IPS DF 6.9 (cell line): ENCODE measurements at places on chromosomes 5 and 9.

- DNase-seq, result no peak
These were observed 524.1 kb downstream of the TMEM38B start for GRCh38 chr9:106218427-106218826.

GRCh38 chr9:69155341-69156030, 18.6 kb upstream of the TJP2 start:
- DNase-seq, result no peak

- no peak for DNase-seq
These were observed 527 bp upstream of the SREK1 start for GRCh38 chr5:66143473-66144073.

DNA sequence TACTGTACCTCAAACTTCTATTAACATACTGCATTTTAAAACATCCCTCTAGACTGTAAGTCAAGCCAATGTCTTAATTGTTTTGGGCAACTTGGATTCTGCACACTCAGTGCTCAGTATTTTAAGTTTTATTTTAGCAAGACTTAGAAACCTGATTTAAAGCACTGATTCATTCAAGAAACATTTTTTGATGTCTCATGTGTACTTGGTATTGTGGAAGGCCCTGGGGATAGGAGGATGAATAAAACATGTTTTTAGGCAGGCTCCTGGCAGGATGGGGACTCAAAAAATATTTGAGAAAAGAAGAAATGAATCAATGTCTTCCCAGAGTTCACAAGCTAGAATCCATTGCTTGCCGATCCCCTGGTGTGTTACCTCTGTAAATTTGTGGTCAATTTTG, 334.0 kb upstream of the PUM3 start:
- DNase-seq, result no peak

DNA sequence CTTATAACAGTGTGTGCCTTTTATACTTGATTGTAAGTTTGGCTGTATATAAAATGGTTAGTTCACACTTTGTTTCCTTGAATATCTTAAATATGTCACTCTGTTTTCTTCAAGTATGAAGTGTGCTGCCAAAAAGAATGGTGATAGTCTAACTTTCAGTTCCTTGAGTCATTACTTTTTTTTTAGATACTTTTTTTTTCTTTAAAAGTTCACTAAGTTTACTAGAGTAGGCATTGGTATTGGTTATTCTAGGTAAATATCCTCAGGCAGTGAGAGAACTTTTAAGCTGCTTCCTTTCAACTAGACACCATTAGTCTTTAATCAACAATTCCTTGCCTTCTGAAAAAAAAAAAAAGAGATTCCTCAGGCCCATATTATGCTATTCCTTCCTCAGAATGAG, 41.9 kb downstream of the SPEF2 start:
- no peak for DNase-seq

DNA sequence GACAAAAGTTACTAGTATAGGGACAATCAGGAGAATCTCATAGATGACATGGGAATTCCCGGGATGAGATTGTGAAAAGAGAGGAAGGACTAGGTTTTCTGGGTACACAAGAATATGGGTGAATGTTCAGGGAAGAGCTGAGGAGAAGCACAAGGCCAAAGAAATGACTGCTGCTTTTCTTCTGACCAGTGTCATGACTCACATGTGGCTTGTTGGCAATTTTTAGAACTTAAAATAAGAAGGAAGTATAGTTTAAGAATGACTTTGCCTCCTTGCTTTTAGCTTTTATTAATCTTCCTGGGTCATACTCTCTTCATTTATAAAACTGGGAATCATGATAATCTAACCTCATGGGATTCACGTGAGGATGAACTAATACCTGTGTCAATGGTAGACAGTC, 652.4 kb upstream of the MEF2C start:
- no peak for DNase-seq

DNA sequence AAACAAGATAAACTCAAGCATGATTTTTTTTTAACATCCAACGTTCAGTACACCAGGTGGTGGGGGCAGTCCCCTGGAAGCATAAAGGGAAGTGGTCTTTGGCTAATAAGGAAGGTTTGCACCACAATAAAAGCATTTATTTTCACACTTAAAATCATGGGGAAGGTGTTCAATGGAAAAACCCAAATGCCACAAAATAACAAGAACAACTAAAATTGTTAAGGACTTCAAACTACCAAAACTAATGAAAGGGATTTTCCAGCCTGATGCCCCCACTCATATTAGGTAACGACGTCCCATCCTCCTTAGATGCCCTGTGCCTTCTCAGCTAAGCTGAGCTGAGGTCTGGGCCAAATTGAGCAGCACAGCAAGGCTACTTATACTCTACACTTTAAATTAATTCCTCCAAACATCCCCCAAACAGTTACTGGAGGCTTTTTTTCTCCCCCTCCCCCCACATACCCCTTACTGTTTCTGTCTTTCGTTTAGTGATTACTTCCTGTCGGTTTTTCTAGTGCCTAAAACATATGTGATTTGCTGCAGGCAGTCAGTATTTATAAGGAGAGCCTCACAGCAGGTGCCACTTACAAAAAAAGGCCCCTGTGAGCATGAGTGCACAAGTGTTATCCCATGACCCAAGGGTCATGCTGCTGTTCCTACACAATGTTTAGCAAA, 259.7 kb upstream of the ZNF608 start:
- DNase-seq, result no peak

DNA sequence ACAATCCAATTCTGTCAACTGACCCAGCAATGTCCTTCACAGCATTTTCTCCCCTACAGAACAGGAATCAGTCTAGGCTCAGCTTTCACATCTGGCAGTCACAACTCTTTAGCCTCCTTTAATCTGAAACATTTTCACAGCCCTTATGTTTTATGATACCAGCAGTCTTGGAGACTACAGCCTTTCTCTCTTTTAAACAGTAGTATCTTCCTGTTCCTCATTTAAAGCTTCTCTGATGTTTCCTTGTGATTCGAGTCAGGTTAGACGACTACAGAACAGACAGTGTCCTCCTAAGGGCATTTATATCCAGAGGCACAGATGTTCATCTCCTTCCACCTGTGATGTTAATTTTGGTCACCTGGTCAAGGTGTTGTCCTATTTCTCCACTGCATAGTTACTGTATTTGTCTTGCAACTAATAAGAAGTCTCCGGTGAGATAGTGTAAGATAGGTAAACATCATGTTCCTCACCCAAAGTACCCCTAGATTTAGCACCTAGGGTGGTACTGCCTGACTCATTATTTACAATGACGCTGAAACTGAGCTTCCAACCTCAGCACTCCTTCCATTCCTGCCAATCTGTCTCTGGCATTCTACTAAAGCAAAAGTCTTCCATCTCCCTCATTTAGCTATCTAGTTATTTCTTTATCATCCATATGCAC, 20.7 kb downstream of the TTC39B start:
- DNase-seq, result no peak

DNA sequence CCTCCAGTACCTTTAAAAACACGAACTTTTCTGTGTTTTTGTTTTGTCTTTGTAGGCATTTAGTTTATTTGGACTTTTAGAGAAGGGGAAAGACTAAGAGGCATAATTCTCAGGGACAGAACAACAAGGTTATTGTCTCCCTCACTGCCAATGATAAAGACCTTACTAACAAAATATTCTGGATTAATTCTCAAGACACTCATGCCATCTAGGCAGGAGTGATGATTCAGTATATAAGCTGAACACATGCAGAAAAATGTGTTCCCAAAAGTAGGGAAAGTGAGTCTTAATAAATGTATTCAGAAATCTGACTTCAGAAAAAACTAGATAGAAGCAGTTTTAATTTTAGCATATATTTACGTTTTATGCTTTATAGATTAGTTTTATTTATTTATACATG, 17.4 kb upstream of the ASPN start:
- DNase-seq, result no peak

DNA sequence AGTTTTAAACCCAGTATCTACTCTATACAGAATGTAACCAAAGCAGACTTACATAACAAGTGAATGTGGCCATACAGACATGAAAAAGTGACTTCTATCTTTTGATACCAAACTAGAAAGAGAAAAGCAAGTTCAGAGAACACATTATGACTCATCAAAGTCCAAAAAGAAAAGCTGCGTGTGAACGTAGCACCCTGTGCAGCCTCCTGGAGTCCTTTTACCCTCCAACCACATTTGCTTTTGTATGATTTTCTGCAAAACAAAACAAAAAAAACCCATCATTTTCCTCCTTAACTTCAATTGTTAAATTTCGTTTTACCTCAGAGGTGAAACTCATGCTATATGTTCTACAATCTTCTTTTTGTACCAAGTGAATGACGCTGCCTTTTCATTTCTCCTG, 2.8 kb upstream of the SMARCA2 start:
- DNase-seq, result no peak

DNA sequence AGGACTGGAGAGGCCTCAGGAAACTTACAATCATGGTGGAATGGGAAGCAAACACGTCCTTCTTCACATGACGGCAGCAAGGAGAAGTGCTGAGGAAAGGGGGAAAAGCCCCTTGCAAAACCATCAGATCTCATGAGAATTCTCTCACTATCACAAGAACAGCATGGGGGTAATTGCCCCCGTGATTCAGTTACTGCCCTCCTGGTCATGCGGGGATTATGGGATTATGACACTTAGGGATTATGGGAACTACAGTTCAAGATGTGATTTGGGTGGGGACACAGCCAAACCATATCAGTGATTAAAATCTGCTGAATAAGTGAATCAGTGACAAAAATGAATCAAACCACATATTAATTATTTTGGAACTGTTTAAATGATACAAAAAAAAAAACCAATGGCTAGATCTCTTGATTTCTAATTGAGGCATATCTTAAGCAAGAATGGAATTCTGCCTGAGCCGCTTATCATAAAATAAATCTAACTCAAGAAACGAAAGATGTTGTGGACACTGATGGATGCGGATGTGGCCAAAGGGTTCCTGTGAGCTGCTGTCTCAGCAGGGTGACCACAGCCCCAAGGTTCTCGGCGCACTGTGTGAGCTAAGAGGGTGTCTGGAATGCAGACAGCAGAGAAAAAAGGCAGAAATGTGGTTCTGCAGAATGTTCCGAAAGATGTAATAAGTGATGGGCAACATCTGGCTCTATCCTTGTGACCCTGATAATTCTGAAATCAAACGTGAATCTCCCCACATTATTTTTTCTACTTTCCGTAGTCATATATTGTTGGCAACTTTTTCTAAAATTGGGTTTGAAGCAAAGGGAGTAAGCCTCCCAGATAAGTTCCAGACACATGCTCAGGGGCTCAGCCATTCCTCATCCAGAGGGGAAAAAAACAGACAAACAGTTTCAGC, 107.2 kb upstream of the ICE1 start:
- no peak for DNase-seq

DNA sequence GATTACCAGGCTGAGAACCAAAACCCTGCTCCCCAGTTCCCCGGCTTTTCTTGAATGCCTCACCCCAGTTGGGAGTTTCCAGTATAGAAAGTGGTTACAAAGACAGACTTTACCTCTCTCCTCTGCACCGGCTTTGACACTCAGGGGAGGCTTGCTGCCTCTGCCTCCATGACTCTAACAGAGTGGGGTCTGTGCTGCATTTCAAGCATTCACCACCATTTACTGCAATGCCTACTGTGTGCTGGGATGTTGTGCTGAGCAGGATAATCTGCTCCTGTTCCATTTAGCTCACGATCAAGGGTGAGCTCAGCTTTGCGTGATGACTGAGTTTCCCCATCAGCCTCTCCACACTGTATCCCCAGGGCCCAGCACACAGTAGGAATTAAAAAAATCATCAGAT, 39.9 kb upstream of the AKNA start:
- DNase-seq, result no peak

DNA sequence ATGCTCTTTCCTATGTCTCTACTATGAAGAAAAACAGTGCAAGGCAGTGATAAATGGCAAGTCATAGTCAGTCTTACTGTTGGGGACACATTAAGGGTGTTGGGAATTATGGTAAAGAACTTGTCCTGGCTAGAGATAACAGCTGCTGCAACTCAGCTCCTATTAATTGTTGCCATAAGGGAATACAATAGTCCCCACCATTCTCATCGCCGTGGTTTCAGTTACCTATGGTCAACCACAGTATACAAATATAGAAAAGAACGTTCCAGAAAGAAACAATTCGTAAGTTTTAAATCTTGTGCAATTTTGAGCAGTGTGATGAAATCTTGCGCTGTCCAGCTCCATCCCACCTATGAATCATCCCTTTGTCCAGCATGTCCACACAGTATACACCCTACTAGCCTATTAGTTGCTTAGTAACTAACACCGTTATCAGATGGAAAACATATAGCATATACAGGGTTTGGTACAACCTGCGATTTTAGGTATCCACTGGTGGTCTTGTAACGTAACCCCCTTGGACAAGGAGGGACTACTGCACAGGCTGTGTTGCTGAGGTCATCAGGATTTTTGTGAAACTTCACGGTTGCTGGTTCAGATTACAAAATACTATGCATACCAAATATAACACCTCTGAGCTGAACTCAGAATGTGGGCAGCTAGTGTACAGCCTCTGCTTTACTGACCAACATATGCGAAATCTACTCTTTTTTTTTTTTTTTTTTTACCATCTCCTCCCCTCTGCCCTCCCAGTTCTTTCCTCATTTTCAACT, 53.5 kb downstream of the ZFR start:
- DNase-seq, result no peak

- DNase-seq, result no peak
These were observed 465.3 kb upstream of the ARRDC3 start for GRCh38 chr5:91848453-91848852.

DNA sequence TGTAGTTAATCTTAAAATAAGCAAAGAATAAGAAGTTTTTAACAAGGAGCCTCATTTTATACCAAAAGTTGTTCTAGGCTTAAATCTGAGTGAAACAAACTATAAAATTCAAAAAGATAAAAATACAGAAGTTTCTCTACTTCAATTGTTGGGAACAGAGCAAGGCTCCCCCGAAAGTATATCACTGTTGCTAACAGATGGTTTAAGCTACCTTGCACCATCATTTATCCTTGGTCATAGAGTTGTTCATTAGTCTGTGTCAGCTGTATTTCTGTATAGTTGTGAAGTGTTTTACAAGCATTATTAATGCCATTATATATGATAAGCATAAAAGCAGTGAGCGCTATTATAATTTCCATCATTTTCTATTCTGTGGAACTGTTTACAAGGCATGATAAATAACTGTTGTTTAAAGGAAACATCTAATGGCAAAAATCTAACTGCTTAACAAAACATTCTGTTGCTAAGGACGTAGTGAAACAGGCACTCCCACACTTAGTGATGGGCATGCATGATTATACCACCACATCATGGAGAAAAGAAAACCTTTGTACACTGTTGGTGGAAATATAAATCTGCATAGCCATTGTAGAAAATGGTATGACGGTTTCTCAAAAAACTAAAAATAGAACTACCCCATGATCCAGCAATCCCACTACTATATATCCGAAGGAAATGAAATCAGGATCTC, 23.3 kb upstream of the ACO1 start:
- DNase-seq, result no peak
